ENCODE measurements at places on chromosomes 3 and 15.

- peak; percentile 14 for DNase-seq
Observed at GRCh38 chr15:35545316-35545823, 595 bp downstream of the DPH6 start.

DNA sequence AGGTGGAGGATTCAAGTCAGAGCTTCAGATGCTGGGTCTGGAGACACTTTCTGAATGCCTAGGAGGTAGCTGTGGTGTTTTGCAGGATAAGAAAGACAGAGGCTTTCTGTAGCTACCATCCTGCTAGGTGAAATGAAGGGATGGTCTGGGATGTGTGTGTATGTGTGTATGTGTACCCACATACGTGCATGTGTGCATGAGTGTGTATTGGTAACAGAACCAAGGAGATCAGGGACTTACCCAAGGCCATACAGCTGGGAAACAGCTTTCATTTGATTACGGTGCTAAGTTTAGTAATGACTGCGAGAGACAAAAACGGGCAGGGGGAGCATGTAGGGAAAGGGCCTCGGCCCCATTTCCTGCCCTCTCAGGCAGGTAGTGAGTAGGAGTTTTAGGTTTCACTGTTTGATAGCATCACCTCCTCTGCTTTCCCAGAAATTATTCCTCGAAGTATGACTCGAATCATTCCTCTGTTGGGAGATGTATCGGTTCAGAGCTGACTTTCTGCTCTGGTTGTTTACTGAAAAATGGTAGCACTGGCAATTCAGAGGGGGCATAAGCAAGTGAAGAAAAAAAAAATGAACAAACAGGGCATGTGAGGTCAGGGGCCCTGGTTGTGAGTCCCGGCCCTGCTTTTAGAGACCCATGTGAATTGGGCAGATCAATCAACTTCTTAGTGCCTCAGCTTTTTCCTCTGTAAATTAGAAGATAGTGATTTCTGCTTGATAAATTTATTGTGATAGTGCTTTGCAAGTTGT lies 130.7 kb downstream of the LPP start:
- DNase-seq: no peak

DNA sequence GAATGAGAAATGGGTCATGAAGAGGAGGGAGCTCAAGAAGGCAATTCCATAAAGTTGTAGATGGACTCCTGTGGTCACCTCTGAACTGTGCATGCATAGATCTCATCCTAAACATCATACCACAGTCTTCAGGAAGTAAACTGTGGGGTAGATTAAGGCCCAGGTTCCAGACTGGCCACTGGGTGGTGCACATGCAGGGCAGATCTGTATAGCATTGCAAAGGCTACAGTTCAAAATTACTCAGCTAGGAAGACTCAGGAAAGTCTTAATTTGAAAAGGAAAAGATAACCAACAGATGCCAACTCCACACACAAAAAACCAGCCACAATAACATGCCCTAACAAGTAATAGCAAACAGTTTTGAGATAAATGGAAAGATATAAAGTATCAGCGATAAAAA lies 20.3 kb downstream of the KY start:
- no peak for DNase-seq

- DNase-seq: no peak
Observed at GRCh38 chr15:88390164-88390901, 76.9 kb downstream of the MRPL46 start.

GRCh38 chr15:58369261-58369701 lies 62.5 kb upstream of the LIPC start:
- DNase-seq: no peak

DNA sequence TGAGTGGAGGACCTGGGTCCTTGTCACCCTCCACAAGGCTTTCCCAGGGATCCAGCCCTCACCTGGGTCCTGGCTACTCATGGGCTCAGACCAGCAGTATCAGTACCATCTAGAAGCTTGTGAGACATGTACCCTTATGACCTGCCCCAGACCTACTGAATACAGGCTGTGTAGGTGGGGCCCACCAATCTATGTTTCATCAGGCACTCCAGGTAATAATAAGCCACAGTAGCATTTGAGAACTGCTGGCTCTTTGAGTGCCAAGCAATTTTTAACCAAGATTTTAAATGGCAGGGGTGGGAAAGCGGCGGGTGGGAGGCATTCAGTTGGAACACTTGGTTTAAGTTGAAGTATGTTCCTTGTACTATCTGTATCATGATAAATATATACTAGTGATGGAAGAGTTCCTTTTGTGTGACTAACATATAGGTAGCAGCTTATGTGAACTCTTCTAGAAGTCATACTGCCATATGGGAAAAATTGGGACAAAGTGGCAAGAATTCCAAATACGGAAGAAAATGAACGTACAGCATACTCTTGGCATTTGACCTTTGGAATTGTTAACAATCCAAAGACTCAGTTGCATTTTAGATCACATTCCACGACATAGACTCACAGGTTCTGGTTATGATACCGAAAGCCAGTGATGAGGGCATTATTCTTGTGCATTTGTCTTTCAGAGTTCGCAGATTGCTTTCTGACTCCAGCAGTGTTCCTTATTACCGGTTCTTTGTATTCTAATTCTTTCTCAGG lies 190.4 kb downstream of the GHSR start:
- peak; percentile 53 for DNase-seq

DNA sequence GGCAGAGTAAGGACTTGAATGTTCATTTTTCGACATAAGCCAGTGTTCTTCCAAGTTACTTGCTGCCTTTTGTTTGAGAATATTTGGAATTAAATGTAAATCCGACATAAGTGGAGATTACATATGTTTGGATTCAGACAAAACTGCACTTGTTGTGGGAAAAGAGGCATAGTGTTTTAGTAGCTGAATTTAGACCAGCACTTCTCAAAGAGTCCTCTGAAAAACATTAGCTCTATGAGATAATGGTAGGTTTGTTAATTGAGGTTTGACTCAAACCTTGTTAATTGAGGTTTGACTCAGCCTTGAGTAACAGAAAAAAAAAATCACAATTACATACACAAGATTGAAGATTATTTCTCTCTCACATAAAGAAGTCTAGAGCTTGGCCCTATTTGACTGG lies 132.5 kb downstream of the NSUN3 start:
- DNase-seq: no peak
